Activated CD4-positive, alpha-beta T cell treated with anti-CD3 and anti-CD28 coated beads, Interleukin-2, amount 10 ng/mL, durations not matched to agents 7 days and 5 days (primary cell): ENCODE measurements at places on chromosomes 2 and 18.
A peak's percentile ranks its signal among the peaks of the same experiment; 100 is the strongest.

- no peak for DNase-seq
- no peak overlapping the region for H3K27ac ChIP-seq
- H3K4me3 ChIP-seq, result no peak overlapping the region
- H3K4me1 ChIP-seq, result no peaks in the 10 kb centered on the region
Measured at GRCh38 chr2:194004590-194005206, 1652.3 kb upstream of the SLC39A10 start.

DNA sequence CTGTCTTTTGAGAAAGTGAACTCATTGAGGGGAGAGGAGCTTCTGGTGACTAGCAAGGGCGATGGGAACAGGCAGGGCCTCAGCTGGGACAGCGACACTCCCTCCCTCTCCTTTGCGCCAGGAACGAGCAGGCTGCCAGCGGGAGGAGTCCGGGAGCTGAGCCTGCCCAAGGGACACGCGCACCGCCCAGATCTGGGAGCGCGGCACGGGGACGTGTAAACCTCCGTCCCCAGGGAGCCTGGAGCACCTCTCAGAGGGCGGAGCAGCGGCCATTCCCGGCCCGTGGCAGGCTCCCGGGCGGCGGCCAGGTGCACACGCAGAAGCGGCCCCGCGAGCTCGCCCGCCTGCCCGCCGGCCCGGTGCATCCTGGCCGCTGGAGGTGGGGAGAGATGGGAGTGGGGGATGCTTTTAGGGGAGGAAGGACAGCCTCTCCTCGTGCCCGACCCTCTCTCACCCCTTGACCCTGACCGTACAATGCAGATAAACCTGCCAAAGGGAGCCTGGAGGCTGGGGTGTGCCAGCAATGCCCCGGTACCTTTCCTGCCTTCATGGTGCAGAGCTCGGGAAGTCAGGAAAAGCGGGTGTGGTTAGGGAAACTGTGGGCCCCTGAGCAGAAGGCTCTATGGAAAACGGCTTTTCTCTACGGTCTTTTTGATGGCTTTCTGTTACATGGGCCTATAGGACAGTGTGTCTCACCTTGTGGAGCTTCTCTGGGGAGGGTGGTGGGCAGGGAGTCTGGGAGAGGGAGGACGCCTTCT lies 2.2 kb downstream of the AQP4 start:
- no peaks in the 10 kb centered on the region for H3K36me3 ChIP-seq
- no peak for DNase-seq
- no peak overlapping the region for H3K4me3 ChIP-seq
- no peak overlapping the region for H3K27ac ChIP-seq
- no peaks in the 10 kb centered on the region for H3K4me1 ChIP-seq
- H3K27me3 ChIP-seq, result peaks cover 28% of the 10 kb centered on the region

DNA sequence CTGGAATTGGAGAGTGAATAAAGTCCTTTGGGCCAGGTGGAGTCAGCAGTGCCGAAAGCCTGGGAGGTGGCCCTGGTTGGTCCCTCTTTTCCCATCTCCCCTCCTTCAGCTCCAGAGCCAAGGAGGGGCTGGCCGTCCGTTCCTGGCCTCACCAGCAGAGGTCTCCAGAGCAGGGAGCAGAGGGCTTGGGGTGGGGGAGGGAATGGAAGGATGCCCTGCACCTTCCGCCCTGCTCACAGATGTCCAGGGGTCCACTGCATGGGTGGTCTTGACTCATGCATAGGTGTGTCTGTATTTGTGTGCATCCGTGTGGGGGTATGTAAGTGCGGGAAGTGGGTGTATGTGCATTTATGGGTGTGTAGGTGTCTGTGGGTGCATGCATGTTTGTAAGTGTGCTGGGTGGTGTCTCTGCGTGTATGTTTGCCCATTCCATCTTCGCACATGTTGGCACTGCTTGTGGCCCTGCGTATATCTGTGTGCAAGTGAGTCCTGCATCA lies 201.8 kb downstream of the ZFP36L2 start:
- H3K36me3 ChIP-seq, result peaks cover 3% of the 10 kb centered on the region
- no peaks in the 10 kb centered on the region for H3K27me3 ChIP-seq
- H3K4me1 ChIP-seq, result peaks cover 8% of the 10 kb centered on the region

- peak within 1 kb of the TSS; percentile 99 for H3K27ac ChIP-seq
- peak within 1 kb of the TSS; percentile 100 for H3K4me3 ChIP-seq
- peaks cover 47% of the 10 kb centered on the region for H3K4me1 ChIP-seq
- peak; percentile 85 for DNase-seq
Measured at GRCh38 chr2:69893684-69894551, at the start of gene SNRNP27. TSS of gene SNRNP27 (plus strand) at chr2:69893956. CDS start at chr2:69893985, 29 bp downstream.

DNA sequence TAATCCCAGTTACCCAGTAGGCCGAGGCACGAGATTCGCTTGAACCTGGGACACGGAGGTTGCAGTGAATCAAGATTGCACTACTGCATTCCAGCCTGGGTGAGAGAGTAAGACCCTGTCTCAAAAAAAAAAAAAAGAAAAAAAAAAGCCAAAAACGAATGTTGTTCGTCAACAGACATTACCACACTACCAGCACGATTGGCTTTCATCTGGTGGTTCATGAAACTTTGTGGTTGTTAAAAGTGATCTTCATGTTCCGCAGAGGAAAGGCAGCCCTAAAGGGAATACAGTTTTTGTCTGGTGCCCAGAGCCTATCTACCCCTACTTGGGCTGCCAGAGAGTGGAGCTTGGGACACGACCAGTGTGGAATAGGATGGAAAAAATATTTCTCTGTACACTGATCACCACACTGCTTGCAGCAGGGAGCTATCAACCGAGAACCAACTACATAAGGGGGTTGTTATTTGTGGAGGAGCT lies 13.6 kb upstream of the CXCR4 start:
- peaks cover 12% of the 10 kb centered on the region for H3K27me3 ChIP-seq
- DNase-seq, result peak; percentile 79
- peaks cover 13% of the 10 kb centered on the region for H3K36me3 ChIP-seq

- peaks cover 61% of the 10 kb centered on the region for H3K27me3 ChIP-seq
- H3K4me3 ChIP-seq, result no peak overlapping the region
- peaks cover 4% of the 10 kb centered on the region for H3K36me3 ChIP-seq
- DNase-seq, result no peak
Measured at GRCh38 chr2:14635391-14635871, 2.9 kb downstream of the LRATD1 start.
